Stimulated activated CD8-positive, alpha-beta memory T cell treated with anti-CD3 and anti-CD28 coated beads, Interleukin-15, amount 100 ng/mL, for 24 hours (primary cell): ENCODE measurements at places on chromosomes 2 and 18.

- DNase-seq: peak; percentile 37
Measured at GRCh38 chr2:118881490-118882129, 34.2 kb upstream of the EN1 start.

DNA sequence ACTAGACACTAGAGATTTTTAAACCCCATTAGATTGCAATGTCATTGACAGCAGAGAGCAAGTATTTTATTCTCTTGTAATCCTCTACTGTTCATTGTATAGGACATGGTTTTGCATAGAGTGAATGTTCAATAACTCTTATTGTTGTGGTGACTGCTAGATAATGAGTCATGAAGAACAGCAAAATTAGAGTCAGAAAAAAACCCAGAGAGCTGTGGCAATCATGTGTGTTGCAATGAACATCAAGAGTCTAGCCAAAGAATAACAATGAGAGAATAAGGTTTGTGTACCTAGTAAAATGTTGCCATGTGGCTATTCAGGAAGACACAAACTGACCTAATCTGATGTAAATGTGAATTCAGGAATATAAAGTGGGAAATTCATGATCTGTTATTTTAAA is 684.0 kb downstream of the DSC3 start:
- DNase-seq: no peak

- DNase-seq: no peak
Measured at GRCh38 chr2:189096769-189097447, 82.7 kb downstream of the COL5A2 start.

GRCh38 chr18:579238-579637 is 942 bp upstream of the CETN1 start:
- DNase-seq: no peak

- DNase-seq: no peak
Measured at GRCh38 chr18:12006488-12006840, 25.2 kb downstream of the IMPA2 start.

DNA sequence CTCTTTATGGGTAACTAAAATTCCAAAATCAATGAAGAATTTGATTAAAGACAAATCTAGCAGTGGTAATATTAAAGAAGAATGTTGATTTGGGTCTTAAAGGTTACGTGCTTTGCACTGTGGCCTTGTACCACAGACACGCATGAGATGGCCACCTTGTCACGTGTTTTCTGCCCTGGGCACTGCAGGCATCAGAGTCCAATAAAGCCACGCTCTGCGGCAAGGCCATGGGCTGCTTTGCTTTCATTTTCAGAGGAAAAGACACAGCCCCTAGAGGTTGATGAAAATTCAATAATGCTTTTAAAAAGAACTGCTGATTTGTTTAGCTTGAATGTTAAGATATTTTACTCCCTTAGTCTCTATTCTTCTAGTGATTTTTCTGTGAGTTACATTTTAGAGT is 30.4 kb downstream of the AOX1 start:
- no peak for DNase-seq

DNA sequence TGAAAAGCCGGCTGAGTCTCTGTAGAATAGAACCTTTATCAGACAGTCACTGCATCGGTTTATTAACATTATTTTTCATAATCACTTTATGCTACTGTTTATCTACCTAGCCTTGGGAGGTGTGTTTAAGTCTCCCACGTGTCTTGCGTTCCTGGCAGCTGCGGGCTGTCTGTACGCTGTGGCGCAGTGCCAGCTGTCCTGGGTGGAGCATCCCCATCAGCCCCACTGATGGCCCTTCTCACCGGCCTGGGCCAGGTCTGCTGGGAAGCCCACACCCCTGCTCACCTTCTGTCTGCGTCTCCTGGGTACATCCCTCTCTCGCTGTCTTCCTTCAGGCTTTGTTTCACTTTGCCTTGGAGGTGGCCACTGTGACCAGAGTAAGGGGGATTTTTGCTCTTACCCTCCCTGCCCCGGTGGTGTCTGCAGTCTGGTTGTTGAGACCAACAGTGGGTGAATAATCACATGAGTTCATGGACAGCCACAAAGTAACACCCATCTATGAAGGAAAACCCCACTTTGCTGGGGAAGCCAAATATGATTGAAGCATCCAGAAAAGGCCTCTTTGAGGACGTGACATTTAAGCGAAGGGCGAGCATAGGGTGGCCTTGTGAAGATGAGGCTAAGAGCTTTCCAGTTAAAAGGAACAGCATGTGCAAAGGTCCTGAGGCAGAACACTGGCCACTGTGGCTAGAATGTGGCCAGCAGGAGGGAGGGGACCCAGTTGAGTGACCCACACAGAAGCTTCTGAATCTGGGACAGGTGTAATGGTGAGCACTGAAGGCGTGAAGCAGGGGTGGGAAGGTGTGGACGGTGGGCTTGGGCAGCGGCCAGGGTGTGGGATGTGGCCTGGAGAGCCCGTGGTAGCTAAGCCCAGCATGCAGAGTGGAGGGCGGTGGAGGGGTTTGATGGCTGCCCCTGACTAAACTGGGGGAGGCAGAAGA is 41.7 kb downstream of the RAMP1 start:
- DNase-seq: no peak

DNA sequence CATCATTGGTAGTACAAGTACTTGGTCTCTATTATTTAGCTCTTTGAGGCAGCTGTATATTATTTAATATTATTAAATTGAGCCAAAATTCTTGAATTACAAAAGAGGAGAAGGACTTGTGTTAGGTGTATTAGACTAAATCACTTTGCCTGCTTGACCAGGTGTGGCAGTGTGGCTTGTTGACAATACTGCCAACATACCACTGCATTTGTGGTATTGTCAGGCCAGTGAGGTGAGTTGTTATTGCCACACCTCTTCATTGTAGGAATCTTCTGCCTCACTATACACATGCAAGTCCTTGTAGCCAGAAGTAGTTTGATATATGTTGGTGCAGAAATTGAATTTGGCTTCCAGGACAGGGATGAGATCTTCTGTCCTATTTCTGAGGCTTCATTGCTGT is 40.5 kb downstream of the CYP20A1 start:
- DNase-seq: no peak

DNA sequence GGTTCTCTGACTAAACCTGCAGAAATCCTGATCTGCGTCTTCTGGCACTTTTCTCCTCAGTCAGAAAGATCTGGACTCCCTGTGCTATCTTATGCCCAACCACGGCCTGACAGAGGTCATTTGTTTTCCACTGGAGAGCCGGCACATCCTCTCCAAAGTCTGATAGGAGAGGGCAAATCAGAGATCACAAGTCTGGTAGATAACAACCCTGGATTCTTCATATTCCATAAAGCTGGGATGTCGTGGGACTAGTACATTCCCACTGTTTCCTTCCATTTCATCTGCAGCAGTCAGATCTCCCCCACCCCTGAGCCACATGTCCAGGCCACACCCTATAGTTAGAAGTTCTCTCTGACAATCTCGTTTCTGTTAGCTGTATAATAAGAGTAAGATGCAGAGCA is 157.0 kb downstream of the MGAT5 start:
- no peak for DNase-seq
